ENCODE measurements at places on chromosomes 4 and X. TPM values are rescaled to one million over a fixed set of nuclear protein-coding genes. Genes with fewer than 3 reads are reported as not detected.

GRCh38 chr4:75511841-75512240 lies 2.4 kb downstream of the RCHY1 start:
- no peaks in the 10 kb centered on the region for H3K27me3 ChIP-seq
- no peaks in the 10 kb centered on the region for H3K36me3 ChIP-seq
- H3K4me1 ChIP-seq: peaks cover 9% of the 10 kb centered on the region
- peak overlapping the region; percentile 32 for H3K27ac ChIP-seq
- no peak overlapping the region for H3K4me3 ChIP-seq

- H3K4me1 ChIP-seq: no peaks in the 10 kb centered on the region
- H3K36me3 ChIP-seq: no peaks in the 10 kb centered on the region
- no peak overlapping the region for H3K27ac ChIP-seq
- H3K27me3 ChIP-seq: no peaks in the 10 kb centered on the region
Measured at GRCh38 chr4:82983444-82983843, 27.2 kb downstream of the LIN54 start.

DNA sequence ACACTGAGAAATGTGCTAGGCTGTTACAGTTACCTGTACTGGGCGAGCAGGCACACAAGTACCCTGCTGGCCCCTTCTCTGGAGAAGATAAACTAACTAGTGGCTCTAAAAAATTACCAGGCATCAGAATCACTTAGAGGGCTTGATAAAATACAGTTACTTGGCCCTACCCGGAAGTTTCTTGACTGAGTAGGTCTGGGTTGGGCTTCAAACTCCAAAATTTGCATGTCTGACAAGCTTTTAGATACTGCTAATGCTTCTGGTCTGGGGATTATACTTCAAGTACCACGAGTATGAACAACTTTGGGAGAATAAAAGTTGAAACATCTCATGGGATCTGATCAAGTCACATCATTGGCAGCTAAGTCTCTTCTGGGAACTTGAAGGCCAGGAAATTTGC lies 30.8 kb downstream of the CEP135 start:
- H3K36me3 ChIP-seq: no peaks in the 10 kb centered on the region
- H3K4me3 ChIP-seq: no peak overlapping the region

- H3K4me3 ChIP-seq: no peak overlapping the region
- no peaks in the 10 kb centered on the region for H3K36me3 ChIP-seq
- H3K4me1 ChIP-seq: no peaks in the 10 kb centered on the region
- DNase-seq: no peak
- H3K27me3 ChIP-seq: no peaks in the 10 kb centered on the region
- H3K27ac ChIP-seq: no peak overlapping the region
Measured at GRCh38 chr4:86530183-86530582, 63.9 kb upstream of the PTPN13 start.

GRCh38 chr4:84841435-84841834 lies 125.1 kb downstream of the WDFY3 start:
- no peak for DNase-seq
- no peaks in the 10 kb centered on the region for H3K4me1 ChIP-seq
- no peak overlapping the region for H3K27ac ChIP-seq

DNA sequence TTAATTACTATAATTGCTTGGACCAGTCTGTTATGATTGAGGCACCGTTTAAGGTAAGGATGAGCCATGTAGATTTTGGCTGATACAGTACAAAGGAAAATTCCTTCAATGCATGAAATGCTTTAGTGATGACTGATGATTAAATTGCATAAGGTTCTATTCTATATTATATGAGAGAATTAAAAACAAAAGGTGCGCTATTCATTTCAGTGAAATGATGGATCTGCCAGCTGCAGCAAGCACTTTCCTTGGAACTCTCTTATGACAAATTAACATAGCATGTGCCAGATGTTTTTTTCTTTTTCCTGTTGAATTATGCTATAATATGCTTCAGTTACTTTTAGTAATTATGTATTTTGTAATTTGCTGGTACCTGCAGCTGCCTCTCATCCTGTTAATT lies 98.5 kb downstream of the JADE1 start:
- no peak overlapping the region for H3K4me3 ChIP-seq
- H3K36me3 ChIP-seq: no peaks in the 10 kb centered on the region
- DNase-seq: no peak
- no peak overlapping the region for H3K27ac ChIP-seq
- H3K4me1 ChIP-seq: no peaks in the 10 kb centered on the region
- no peaks in the 10 kb centered on the region for H3K27me3 ChIP-seq

- H3K4me3 ChIP-seq: no peak overlapping the region
- H3K36me3 ChIP-seq: no peaks in the 10 kb centered on the region
- DNase-seq: no peak
Measured at GRCh38 chr4:34492414-34492813, 1751.9 kb downstream of the ARAP2 start.

- H3K27me3 ChIP-seq: no peaks in the 10 kb centered on the region
- H3K36me3 ChIP-seq: peaks cover 5% of the 10 kb centered on the region
- no peak for DNase-seq
- H3K4me1 ChIP-seq: peaks cover 22% of the 10 kb centered on the region
Measured at GRCh38 chr4:1010395-1011021, 918 bp upstream of the FGFRL1 start.

DNA sequence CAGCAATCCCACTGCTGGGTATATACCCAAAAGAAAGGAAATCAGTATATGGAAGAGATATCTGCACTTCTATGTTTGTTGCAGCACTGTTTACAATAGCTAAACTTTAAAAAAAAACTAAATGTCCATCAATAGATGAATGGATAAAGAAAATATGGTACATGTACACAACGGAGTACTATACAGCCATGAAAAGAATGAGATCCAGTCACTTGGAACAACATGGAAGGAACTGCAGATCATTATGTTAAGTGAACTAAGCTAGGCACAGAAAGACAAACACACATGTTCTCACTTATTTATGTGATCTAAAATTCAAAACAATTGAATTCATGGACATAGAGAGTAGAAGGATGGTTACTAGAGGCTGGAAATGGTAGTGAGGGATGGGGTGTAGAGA lies 400.7 kb downstream of the ZNF674 start:
- H3K27ac ChIP-seq: no peak overlapping the region
- no peak overlapping the region for H3K4me3 ChIP-seq
- H3K27me3 ChIP-seq: no peaks in the 10 kb centered on the region
- DNase-seq: no peak

- H3K36me3 ChIP-seq: no peaks in the 10 kb centered on the region
- no peak overlapping the region for H3K27ac ChIP-seq
- DNase-seq: no peak
- no peaks in the 10 kb centered on the region for H3K4me1 ChIP-seq
Measured at GRCh38 chr4:142551517-142552305, 294.4 kb downstream of the INPP4B start.

GRCh38 chr4:159420162-159421057 lies 317.5 kb downstream of the RAPGEF2 start:
- no peaks in the 10 kb centered on the region for H3K36me3 ChIP-seq
- H3K27ac ChIP-seq: no peak overlapping the region
- no peak for DNase-seq
- no peaks in the 10 kb centered on the region for H3K4me1 ChIP-seq

- peaks cover 2% of the 10 kb centered on the region for H3K27me3 ChIP-seq
- H3K27ac ChIP-seq: no peak overlapping the region
- no peak for DNase-seq
- no peak overlapping the region for H3K4me3 ChIP-seq
- H3K4me1 ChIP-seq: no peaks in the 10 kb centered on the region
Measured at GRCh38 chr4:27176400-27176799, 315.8 kb downstream of the STIM2 start.

SERPINA7 gene
- total RNA-seq: 158 TPM

DCHS2 gene
- total RNA-seq: 0.50 TPM

TDO2 gene
- total RNA-seq: 163 TPM

STPG2 gene
- 0.05 TPM for total RNA-seq

CCSER1 gene
- 2.3 TPM for total RNA-seq

MAGEA4 gene
- total RNA-seq: not detected

Data from liver (tissue), 10 donors.